Activated CD8-positive, alpha-beta T cell treated with anti-CD3 and anti-CD28 coated beads, Interleukin-2, amount 10 ng/mL, durations not matched to agents 7 days and 5 days (primary cell): ENCODE measurements at places on chromosomes 12 and 14. TPM values are rescaled to one million over a fixed set of nuclear protein-coding genes. Genes with fewer than 3 reads are reported as not detected.

GRCh38 chr12:93572712-93573551 is 457 bp downstream of the SOCS2 start:
- DNase-seq: peak; percentile 24

GRCh38 chr14:54299410-54300363 is 97.1 kb upstream of the CDKN3 start:
- DNase-seq: no peak

DNAI7 gene
- 0.16 TPM for total RNA-seq

ADCY6 gene
- total RNA-seq: 0.18 TPM

DNA sequence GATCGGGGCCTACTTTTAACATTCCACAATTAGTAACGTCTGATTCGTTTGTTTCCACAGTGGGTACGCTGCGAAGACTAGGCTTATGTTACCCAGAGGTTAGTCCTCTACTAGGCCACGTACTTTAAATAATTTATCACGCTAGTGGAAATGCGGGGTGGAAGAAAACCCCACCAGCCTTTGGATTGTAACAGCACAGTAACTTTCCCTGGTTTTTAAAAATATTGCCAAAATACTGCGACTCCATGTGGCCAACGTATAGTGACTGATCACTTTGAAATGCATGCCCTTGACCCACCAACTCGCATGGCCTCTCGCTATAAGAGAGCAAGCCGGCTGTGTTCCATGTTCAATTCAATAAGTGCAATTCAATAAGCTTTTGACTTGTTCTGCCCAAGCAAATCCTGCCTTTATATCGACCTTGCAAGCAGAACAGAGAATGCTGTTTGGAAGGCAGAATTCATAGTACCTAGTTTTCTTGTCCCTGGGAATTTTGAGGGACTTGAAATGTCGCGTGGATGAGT is 882 bp upstream of the GTF2A1 start:
- no peak for DNase-seq

- DNase-seq: no peak
Measured at GRCh38 chr12:58533652-58534051, 386.7 kb downstream of the LRIG3 start.

LTB4R gene
- total RNA-seq: 28.0 TPM

- peak; percentile 69 for DNase-seq
Measured at GRCh38 chr14:104723651-104724406, at the start of gene ADSS1. ADSS1 (plus strand) TSS chr14:104724229; CDS start chr14:104724271, 42 bp downstream.

- DNase-seq: no peak
Measured at GRCh38 chr12:77401064-77401769, 335.8 kb upstream of the E2F7 start.

DNA sequence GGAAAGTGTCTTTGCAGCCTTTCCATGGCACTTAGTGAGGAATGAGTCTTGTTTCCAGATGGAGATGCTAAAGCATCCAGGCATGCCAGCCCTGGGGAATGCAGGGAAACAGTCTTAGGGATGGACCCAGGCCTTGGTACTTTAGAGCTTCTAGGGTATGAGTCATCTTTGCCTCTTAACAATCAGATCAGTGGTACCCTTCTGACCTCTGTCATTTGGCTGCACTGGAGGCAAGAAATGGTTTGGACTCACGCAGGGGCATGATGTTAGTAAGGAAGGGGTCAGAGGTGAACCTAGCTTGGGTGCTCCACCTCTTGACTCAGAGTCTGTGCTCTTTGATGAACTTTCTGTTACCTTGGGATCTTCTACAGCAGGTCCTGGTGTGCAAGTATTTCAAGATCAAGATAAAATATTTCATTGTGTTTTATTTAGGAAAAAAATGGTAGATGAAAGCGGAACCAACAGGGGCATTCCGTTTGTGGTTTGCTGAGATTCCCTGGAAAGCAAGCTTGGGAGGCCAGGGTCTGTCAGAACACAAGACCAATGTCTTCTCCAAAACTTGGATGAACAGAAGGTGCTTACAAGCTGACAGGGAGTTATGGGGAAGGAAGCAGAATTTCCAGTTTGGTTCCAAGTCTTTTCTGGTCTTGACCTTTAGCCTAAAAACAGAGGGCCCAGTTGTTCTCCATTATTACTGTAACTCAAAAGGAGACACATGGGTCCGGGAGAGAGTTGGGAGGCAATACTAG is 216.2 kb downstream of the ZFP36L1 start:
- no peak for DNase-seq

DNA sequence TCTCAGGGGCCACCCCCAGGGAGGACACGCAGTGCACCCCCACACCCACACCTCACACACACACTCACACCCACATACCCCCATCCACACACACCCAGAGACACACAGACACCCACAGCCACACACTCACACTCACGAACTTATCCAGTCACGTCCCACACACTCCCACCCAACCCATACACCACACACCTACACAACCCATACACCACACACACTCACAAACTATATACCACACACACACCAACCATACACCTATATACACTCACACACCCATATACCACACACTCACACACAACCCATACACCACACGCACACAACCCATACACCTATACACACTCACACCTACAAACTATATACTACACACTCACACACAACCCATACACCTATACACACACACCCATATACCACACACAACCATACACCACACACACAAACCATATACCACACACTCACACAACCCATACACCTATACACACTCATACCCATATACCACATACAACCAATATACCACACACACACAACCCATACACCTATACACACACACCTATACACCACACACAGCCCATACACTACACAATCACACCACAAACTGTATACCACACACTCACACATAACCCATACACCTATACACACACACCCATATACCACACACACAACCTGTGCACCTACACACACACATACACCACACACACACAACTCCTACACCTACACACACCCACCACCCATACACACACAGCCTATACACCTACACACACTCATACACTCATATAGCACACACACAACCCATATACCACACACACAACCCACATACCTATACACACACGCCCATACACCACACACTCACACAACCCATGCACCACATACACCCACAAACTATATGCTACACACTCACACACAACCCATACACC is 42.7 kb downstream of the TMEM121 start:
- DNase-seq: no peak

- DNase-seq: no peak
Measured at GRCh38 chr14:86646696-86647690, 1117.0 kb downstream of the FLRT2 start.

C12orf50 gene
- 0.11 TPM for total RNA-seq

DNA sequence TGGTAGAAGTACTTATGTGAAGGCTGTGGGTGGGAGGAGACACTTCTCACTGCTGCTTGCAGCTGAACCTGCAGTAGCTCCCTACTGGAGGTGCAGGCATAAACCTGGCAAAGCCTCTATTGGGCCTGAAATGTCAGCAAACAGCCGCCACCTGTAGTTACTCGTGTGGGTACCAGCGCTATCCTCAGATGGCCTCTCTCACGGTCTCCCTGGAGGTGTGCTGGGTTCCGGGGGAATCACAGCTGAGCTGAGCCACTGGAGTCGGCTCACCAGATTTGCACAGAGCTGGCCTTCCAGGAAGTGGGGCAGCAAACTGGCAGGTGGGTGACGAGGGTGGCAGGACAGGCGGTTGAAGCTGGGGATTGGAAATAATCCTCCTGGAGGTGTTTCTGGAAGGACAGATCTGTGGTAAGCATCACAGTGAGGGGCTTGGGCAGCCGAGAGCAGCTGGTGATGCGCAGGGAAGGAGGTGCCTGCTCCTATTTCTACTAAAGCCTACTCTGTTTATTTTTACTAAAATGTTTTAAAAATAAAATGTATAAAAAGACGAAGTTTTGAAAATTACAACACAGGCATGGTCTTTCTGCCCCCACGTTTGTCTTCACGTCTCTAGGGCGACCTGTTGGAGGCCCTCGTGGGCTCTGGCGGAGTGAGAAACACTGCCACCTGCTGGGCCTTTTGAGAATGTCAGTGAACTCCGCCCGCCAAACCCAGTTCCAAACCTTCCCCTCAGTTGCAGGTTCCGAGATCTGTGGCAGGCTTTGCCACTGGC is 67.8 kb upstream of the PLEKHG3 start:
- DNase-seq: peak; percentile 79

- no peak for DNase-seq
Measured at GRCh38 chr14:69532561-69533340, 41.9 kb downstream of the CCDC177 start.

DNA sequence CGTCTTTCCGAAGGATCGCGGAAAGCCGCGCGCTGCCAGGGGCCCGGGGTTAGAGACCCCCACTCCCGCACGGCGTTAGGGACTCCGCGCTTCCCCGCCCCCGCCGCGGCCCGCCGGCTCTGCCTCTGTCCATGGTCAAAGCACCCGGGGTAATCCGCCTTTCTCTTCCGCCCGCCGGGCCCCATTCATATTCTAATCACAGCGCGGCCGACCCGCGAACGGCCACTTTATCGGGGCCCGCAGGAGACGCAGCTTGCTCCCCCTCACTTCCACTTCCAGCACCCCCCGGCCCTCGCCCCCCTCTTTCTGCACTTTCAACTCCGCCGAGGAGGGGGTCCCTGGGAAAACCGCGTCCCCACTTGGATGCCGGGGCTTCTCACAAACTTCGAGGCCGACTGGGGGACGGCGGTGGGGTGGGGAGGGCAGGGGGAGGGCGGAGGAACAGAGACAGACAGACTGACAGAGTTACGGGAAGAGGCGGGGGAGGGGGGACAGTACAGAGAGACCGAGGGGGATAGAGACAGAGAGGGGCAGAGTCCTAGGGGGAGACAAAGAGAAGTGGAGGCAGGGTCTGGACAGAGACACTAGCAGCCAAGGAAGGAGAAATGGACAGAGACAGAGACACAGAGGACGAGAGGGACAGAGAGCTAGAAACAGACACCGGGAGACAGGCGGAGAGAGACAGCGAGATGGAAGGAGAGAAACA is 1.1 kb upstream of the RFX4 start:
- DNase-seq: no peak

IFNG-AS1 gene
- not detected for total RNA-seq
